ENCODE measurements at places on chromosomes 7 and 10.

- H3K27ac ChIP-seq, result no peak overlapping the region
- H3K27me3 ChIP-seq, result peaks cover 26% of the 10 kb centered on the region
- H3K4me1 ChIP-seq, result no peaks in the 10 kb centered on the region
- H3K4me3 ChIP-seq, result no peak overlapping the region
- peak; percentile 72 for DNase-seq
Measured at GRCh38 chr10:72063703-72064391, 24.5 kb downstream of the SPOCK2 start.

DNA sequence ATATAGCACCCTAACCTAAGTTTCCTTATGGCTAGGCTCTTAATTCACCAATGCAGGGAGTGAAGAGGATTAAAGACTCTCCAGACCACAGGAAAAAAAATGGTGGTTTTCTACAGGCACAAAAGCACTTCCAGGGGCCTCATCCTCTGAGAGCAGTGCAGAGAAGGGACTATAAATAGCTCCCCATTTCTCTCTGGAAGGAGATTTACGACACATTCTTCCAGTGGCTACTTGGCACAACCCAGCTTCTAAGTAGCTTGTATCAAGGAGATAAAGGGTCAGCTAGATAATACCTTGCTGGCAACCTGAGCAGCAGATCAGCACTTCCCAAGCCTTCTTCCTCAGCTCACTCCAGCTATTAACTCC lies 73.5 kb downstream of the CRPPA start:
- peaks cover 29% of the 10 kb centered on the region for H3K4me1 ChIP-seq
- no peak overlapping the region for H3K4me3 ChIP-seq
- H3K27me3 ChIP-seq, result no peaks in the 10 kb centered on the region
- no peak overlapping the region for H3K27ac ChIP-seq
- H3K36me3 ChIP-seq, result no peaks in the 10 kb centered on the region

- no peaks in the 10 kb centered on the region for H3K36me3 ChIP-seq
- peaks cover 11% of the 10 kb centered on the region for H3K4me1 ChIP-seq
- H3K27ac ChIP-seq, result no peak overlapping the region
Measured at GRCh38 chr10:76882245-76882644, 755.4 kb downstream of the KCNMA1 start.

GRCh38 chr7:44131173-44132029 lies 8.1 kb upstream of the POLD2 start:
- DNase-seq, result peak; percentile 78
- no peaks in the 10 kb centered on the region for H3K36me3 ChIP-seq
- no peaks in the 10 kb centered on the region for H3K27me3 ChIP-seq

GRCh38 chr7:5050676-5051075 lies 5.0 kb downstream of the RBAK start:
- no peak overlapping the region for H3K27ac ChIP-seq
- no peak overlapping the region for H3K4me3 ChIP-seq
- H3K4me1 ChIP-seq, result no peaks in the 10 kb centered on the region
- peaks cover 35% of the 10 kb centered on the region for H3K36me3 ChIP-seq

DNA sequence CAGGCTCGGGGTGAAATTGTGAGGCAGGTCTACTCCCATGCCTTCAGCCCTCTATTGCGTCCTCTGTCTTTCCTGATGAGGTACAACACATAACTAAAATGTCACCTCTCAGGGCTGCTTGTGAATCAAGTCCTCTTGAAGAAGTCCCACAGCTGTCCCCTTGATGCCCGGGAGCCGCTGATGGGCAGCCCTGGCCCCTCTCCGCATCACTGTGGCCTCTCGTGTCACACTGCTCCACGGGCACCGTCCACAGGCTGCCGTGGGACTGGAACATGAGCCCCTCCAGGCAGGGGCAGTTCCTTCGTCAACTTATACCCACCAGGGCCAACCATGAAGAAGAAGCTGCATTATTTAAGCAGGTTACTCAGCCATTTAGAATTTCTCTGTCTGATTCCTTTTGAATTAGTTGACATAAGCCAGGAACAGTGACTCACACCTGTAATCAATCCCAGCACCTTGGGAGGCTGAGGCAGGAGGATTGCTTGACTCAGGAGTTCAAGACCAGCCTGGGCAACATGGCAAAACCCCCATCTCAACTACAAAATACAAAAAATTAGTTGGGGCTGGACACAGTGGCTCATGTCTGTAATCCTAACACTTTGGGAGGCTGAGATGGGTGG lies 58.5 kb upstream of the UBE3C start:
- no peaks in the 10 kb centered on the region for H3K4me1 ChIP-seq
- peaks cover 29% of the 10 kb centered on the region for H3K27me3 ChIP-seq
- H3K36me3 ChIP-seq, result no peaks in the 10 kb centered on the region
- no peak for DNase-seq

DNA sequence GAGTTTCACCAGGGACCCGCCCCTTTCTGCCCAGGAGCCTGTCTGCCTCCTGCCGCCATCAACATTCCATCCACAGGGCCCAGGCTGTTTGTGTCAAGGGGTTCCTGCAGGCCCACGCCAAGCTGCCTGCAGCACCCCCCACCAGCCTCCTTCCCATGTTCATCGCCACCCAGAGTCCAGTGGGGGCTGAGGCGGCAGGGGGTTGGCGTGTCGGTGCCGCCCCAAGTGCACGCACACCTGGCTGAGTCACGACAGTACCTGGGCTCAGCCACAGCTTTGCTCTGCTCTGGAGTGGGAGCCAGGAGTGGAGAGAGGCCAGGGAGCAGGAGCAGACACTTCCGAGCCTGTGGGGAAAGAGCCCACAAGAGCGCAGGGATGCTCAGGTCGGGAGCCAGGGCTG lies 42.8 kb upstream of the TECTB start:
- no peaks in the 10 kb centered on the region for H3K36me3 ChIP-seq
- no peak for DNase-seq
- H3K4me3 ChIP-seq, result no peak overlapping the region
- H3K27me3 ChIP-seq, result no peaks in the 10 kb centered on the region
- H3K4me1 ChIP-seq, result no peaks in the 10 kb centered on the region
- H3K27ac ChIP-seq, result no peak overlapping the region

- DNase-seq, result no peak
- no peak overlapping the region for H3K4me3 ChIP-seq
- H3K4me1 ChIP-seq, result no peaks in the 10 kb centered on the region
- no peaks in the 10 kb centered on the region for H3K27me3 ChIP-seq
Measured at GRCh38 chr7:100367251-100367620, 6.1 kb upstream of the PILRA start.

DNA sequence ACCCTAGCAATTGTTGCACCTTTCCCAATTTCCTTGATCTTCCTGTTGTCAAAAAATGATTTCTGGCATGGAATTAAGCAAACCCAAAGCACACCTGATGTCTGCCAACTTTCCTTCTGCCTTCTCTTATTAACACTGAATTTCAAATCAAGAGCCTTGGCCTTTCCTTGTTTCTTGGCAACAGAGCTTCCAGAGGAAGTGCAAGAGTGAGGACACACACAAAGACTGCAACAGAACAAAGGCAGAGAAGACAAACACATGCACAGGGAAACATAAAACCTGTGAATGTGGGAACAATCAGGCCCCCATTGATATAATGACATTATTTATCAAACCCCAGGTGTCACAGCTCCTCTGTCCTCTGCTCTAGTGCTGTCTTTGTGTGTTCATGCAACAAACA lies 73.0 kb upstream of the IL6 start:
- peaks cover 30% of the 10 kb centered on the region for H3K4me1 ChIP-seq
- no peaks in the 10 kb centered on the region for H3K36me3 ChIP-seq
- no peaks in the 10 kb centered on the region for H3K27me3 ChIP-seq
- no peak for DNase-seq

- no peak overlapping the region for H3K27ac ChIP-seq
- no peaks in the 10 kb centered on the region for H3K27me3 ChIP-seq
- no peaks in the 10 kb centered on the region for H3K4me1 ChIP-seq
- no peak for DNase-seq
- H3K36me3 ChIP-seq, result no peaks in the 10 kb centered on the region
Measured at GRCh38 chr10:120735773-120736371, 115.3 kb upstream of the WDR11 start.

- peaks cover 88% of the 10 kb centered on the region for H3K27me3 ChIP-seq
- no peak overlapping the region for H3K27ac ChIP-seq
- peak; percentile 96 for DNase-seq
- H3K4me1 ChIP-seq, result peaks cover 4% of the 10 kb centered on the region
Measured at GRCh38 chr10:100728928-100729861, 16.2 kb upstream of the PAX2 start.

GRCh38 chr10:97659589-97659988 lies 19.1 kb downstream of the PI4K2A start:
- no peaks in the 10 kb centered on the region for H3K27me3 ChIP-seq
- H3K27ac ChIP-seq, result no peak overlapping the region
- no peak overlapping the region for H3K4me3 ChIP-seq
- H3K36me3 ChIP-seq, result peaks cover 65% of the 10 kb centered on the region
- peaks cover 4% of the 10 kb centered on the region for H3K4me1 ChIP-seq

DNA sequence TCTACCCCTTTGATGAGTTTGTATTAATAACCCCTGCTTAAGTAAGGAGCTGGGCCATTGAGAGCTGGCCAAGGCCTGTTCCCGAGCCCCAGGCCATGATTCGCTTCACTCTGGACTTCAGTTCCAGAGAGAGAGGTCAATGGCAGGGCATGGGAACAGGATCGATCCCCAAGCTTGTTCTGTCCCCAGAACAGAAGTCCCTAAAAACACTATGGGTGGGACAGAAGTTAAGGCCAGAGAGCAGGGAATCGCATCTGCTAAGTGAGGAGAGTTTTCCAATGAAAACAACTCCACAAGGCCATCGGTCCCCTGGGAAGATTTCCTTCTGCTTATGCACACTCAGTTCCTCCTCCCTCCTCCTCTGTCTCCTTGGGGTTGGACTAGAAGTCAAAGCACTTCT lies 159.6 kb downstream of the LSM5 start:
- no peaks in the 10 kb centered on the region for H3K4me1 ChIP-seq
- no peak overlapping the region for H3K27ac ChIP-seq
- H3K4me3 ChIP-seq, result no peak overlapping the region
- H3K27me3 ChIP-seq, result no peaks in the 10 kb centered on the region
- no peaks in the 10 kb centered on the region for H3K36me3 ChIP-seq
- DNase-seq, result no peak

- H3K4me3 ChIP-seq, result no peak overlapping the region
- DNase-seq, result no peak
- H3K36me3 ChIP-seq, result peaks cover 5% of the 10 kb centered on the region
- H3K4me1 ChIP-seq, result no peaks in the 10 kb centered on the region
Measured at GRCh38 chr7:70789481-70790214, 342.3 kb upstream of the GALNT17 start.

- H3K27me3 ChIP-seq, result no peaks in the 10 kb centered on the region
- H3K4me3 ChIP-seq, result no peak overlapping the region
- peaks cover 22% of the 10 kb centered on the region for H3K4me1 ChIP-seq
- no peaks in the 10 kb centered on the region for H3K36me3 ChIP-seq
- no peak for DNase-seq
- peak overlapping the region; percentile 61 for H3K27ac ChIP-seq
Measured at GRCh38 chr10:93030409-93030808, 30.2 kb upstream of the CYP26C1 start.

- peak overlapping the region; percentile 97 for H3K27ac ChIP-seq
- peaks cover 8% of the 10 kb centered on the region for H3K4me1 ChIP-seq
- no peaks in the 10 kb centered on the region for H3K27me3 ChIP-seq
- H3K36me3 ChIP-seq, result peaks cover 6% of the 10 kb centered on the region
- no peak for DNase-seq
Measured at GRCh38 chr7:139341776-139342226, 664 bp downstream of the FMC1 start.

GRCh38 chr10:85787393-85787792 lies 579.2 kb downstream of the GRID1 start:
- no peaks in the 10 kb centered on the region for H3K27me3 ChIP-seq
- no peak for DNase-seq
- H3K27ac ChIP-seq, result no peak overlapping the region
- no peaks in the 10 kb centered on the region for H3K36me3 ChIP-seq
- H3K4me1 ChIP-seq, result no peaks in the 10 kb centered on the region
- no peak overlapping the region for H3K4me3 ChIP-seq

GRCh38 chr7:101163279-101164070 lies 1.9 kb downstream of the VGF start:
- H3K4me3 ChIP-seq, result no peak overlapping the region
- H3K36me3 ChIP-seq, result peaks cover 19% of the 10 kb centered on the region
- peaks cover 47% of the 10 kb centered on the region for H3K27me3 ChIP-seq

- no peak overlapping the region for H3K27ac ChIP-seq
- DNase-seq, result peak; percentile 71
- H3K36me3 ChIP-seq, result no peaks in the 10 kb centered on the region
- H3K4me3 ChIP-seq, result no peak overlapping the region
- no peaks in the 10 kb centered on the region for H3K4me1 ChIP-seq
- no peaks in the 10 kb centered on the region for H3K27me3 ChIP-seq
Measured at GRCh38 chr7:2046581-2047565, 185.9 kb downstream of the MAD1L1 start.

- peak; percentile 4 for DNase-seq
- H3K4me1 ChIP-seq, result peaks cover 15% of the 10 kb centered on the region
- peak overlapping the region; percentile 68 for H3K27ac ChIP-seq
- no peaks in the 10 kb centered on the region for H3K36me3 ChIP-seq
Measured at GRCh38 chr10:94316560-94316959, 46.2 kb downstream of the NOC3L start.

Data from osteoblast (primary cell).